ENCODE measurements at places on chromosomes 16 and 17. TPM values are rescaled to one million over a fixed set of nuclear protein-coding genes. Genes with fewer than 3 reads are reported as not detected.

The DNAI2 gene
- total RNA-seq = not detected

The FAM171A2 gene
- 2.8 TPM for total RNA-seq

The MYOCD gene
- total RNA-seq = not detected

The KPNA2 gene
- 245 TPM for total RNA-seq

The CRHR1 gene
- total RNA-seq = not detected

The SGF29 gene
- 23.8 TPM for total RNA-seq

The NAGS gene
- 0.25 TPM for total RNA-seq

The DNAH9 gene
- total RNA-seq = not detected

The NUDT7 gene
- total RNA-seq = 4.1 TPM

Measured in NCI-H460 (cell line).